ENCODE measurements at places on chromosomes 5 and 9.

- no peak for DNase-seq
These were observed 12.6 kb upstream of the CCNG1 start for GRCh38 chr5:163424836-163425235.

GRCh38 chr9:99130069-99130468 is 25.2 kb downstream of the TGFBR1 start:
- DNase-seq: no peak

DNA sequence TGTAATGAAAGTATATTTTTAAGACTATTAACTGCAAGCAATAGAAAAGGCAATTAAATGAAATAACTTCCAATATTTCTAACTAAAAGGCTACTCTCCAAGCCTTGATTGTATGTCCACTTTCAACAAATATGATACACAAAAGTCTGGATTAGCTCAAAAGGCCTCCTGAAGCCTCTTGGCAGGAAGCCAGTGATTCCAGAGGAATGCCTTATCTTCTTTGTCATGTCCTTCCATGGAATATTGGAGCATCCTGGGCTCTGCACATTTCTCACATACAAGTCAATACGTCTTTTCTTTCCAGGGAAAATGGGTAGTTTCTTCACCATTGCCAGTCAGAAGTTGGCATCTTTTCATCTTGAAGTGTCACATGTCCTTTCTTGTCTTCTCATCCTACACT is 357.8 kb downstream of the KDM4C start:
- DNase-seq: no peak

- DNase-seq: no peak
These were observed 133.0 kb downstream of the CDH18 start for GRCh38 chr5:19855031-19855430.

DNA sequence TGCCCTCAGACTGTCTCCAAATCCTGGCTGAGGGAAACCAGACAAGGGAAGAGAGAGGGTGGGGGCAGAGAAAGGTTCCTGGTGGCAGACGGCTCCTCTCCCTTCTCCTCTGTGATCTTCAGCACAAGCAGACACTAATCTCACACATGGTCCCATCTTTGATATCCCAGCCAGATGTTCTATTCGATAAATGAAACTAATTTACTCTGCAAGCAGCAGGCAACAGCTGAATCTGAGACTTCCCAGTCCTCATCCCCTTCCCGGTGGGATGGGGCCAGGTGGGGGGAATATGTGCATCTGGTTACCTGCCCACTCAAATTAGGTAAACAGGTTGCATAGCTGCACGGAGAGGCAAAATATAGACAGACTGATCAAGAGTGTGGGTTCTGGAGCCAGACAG is 208.9 kb upstream of the PANK3 start:
- no peak for DNase-seq

- no peak for DNase-seq
These were observed 823.2 kb downstream of the TLE1 start for GRCh38 chr9:80866121-80866520.

DNA sequence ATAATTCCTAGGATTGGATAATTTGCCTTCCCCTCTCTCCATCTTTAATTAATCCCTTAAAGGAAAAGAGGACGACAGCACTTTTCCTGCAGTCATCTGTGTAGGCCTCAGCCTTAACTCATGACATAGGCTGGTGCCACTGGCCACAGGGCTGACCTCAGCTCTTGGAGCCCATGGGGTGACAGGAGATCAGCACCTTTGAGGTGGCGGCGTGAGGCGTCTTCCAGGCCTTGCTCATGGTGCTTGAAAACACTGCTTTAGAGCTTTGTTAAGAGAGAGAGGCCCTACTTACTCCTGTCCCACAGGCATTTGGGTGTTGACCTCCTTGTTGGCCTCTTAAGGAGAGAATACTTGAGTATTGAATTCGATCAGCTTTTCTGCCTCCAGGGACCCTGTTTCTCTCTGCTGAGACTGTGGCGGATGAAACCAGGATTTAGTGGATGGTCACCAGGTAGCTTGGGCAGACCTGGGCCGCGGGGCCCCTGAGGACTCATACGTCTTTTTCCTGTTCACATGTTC is 23.4 kb downstream of the TENT4A start:
- DNase-seq: no peak

GRCh38 chr5:40754381-40755092 is 1.2 kb downstream of the TTC33 start:
- DNase-seq: no peak

DNA sequence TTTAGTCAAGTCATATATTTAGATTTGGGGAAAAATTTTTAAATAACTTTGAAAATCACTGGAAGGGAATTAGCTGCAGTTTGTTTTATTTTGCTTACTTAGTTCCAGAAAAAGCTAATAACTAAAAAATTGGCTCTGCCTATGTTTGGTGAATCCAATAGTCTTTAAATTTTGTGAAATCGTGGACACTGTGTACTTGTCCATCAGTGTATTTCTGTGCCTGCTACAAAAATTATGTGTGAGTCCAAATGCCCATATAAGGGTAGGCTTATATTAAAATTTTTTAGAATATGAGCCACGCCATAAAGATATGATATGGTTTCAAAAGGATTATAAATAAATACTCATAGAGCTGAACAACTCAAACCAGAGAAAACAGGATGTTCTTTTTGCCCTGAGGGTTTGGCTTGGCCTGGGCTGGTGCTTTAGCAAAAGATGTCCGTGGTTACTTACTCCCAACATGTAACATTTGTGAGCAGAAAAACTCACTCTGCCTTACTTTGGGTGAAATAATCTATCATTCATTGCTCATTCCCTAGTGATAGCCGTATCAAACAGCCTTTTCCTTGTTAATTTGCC is 133.2 kb upstream of the PRLR start:
- DNase-seq: no peak

DNA sequence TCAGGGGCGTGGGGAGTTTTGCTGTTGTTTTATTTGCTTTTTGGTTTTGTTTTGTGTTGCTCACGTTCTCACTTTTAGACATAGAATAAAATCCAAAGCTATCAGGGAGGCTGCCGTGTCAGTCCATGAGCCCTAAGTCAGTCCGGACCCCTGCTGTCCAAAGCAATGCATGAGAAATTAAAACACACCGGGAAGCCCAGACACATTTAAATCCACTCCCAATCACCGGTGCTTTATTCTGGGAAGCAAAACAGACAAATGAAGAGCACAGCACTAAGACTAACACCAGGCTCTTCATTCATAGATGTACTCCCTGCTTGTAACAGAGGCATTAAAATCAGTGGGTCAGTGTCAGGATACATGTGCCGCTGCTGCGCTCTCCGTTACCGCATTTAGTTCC is 180.9 kb downstream of the IRX2 start:
- DNase-seq: no peak

DNA sequence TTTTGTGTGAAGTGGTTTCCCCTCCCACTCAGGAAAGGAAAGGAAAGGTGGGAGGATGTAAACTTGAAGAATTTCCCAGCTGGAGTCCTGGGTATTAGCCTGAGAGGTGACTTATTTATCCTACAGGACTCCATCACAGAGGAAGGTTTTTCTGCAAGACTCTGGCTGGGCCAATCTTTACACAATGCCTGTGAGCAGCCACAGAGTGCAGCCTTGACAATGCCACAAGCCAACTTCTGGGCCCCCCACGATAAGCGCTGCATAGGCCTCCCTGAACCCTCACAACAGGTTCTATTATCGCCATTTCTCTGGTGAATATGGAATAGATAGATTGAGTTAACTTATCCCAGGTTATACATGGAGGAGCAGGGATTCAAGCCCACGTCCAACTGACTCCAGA is 12.4 kb downstream of the TTC39B start:
- DNase-seq: no peak

DNA sequence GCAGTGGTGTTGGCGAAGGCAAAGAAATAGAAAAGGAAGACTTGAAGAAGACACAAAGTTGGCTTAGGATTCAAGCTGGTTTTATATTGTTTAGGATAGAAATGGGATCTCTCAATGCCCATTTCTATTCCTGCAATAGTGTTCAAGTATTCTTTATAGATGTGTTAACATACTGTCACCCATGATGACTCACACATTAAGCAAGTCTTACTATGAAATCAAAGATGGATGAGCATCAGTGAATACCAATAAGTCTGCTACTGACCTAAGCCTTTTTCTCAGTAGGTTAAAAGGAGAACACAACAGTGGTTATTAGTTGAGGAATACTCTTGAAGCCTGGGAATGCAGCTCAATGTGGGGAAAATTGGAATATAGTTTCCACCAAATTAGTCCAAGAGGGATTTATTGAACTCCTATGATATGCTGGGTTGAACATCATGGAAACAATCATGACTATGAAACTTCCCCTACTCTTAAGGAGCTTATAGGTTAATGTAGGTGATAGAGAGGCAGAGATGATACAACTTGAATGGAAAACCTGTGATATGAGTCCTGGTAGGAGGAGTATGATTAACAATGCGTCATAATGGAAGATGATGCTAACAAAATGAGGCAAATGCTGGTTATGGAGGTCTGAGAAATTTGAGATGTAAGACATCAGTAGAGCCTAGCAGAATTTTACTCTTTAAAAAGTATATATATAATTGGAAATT is 417.1 kb upstream of the DAP start:
- no peak for DNase-seq

GRCh38 chr9:115847216-115847615 is 306.4 kb upstream of the PAPPA start:
- no peak for DNase-seq

- no peak for DNase-seq
These were observed 209.1 kb upstream of the TBCA start for GRCh38 chr5:77985247-77985646.

DNA sequence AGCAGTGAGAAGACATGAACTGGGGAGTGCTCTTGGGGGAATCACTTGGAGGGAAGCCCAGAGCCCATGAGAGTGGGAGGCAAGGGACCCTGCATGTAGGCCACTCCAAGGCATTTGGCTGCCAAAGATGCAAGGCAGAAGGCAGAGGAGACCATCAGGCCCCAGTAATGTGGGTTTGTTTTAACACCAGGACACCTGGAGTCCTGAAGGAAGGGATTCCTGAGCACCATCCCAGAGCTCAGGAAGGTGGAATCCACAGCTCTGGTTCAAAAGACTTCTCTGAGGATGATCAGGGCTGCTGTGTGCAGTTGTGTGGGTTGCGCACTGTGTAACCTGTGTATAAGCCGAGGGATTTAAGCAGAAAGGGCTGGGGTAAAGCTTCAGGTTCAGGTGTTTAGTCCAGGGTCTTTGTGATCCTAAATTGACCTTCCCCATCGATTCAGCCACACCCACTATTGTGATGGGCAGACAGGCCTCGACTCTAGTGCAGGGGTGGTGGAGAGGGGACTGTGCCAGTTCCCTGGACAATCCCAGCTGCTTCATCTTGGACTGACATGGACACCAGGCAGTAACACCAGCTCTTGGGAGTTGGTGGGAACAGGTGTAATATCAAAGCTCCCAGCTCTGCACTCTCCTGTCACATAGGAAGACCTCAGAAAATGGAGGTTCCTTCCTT is 11.0 kb downstream of the B4GALT7 start:
- DNase-seq: no peak

- no peak for DNase-seq
These were observed 9.4 kb downstream of the OR2K2 start for GRCh38 chr9:111320631-111321030.

- DNase-seq: no peak
These were observed 14.6 kb upstream of the AQP7 start for GRCh38 chr9:33416996-33417395.

DNA sequence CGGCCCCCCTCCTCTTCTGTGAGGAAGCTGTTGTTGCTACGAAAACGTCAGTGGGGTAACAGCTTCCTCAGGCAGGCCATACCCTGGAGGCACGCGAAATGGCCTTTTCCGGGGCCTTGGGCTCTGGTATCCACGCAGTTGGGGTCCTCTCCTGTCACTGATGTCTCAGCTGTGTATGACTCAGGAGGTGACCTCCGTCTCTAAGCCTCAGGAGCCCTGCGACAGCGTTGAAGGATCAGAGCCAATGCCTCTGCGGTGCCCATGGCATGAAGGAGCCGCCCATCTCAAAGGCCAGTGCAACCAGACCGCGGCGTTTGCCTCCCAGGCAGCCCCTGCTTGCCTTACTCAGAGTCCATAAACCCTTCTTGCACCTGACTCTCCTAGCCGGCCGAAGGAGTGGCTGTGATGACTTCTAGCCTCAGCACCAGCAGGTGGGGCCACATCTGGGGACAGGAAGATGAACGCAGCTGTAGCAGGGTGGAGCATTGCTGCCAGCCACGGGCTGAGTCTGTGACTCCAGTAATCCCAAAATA is 1.0 kb upstream of the MXD3 start:
- no peak for DNase-seq

GRCh38 chr5:522899-523440 is 1.3 kb downstream of the SLC9A3 start:
- DNase-seq: no peak

DNA sequence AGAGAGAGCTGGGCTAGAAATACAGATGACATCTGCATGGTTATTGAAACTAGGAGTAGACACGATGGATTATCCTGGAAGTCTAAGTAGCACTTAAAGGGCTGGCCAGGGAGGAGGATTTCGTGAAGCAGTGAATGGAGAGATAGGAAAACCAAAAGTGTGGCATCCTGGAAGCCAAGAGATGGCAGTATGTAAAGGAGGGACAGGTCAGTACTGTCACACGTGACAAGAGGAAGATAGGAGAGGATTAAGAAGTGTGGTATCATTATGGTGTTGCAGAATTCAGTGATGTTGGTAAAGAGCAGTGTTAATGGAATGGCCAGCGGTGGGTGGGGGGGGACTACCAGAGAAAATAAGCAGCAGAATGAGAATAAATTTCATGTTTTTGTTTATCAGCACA is 11.7 kb downstream of the RAD23B start:
- no peak for DNase-seq

DNA sequence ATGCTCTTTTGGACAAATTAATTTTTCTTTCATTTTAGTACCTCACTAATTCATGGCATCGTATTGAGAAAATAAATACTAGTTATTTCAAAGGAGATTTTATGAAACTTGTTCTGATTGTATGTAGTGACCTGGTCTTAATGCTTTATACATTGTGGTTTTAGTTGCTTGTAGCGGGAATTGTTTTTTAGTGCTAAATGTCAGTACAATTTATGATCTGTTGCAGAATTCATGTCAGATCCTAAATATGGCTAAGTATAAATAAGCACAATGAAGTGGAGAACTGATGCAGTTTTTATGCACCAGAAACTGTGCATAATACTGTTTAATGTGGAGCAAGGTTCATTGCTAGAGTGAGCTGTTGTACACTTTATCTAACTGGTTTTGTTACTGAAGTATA is 308.8 kb downstream of the PJA2 start:
- no peak for DNase-seq

GRCh38 chr9:20407013-20407412 is 215.3 kb downstream of the MLLT3 start:
- no peak for DNase-seq

GRCh38 chr9:95017661-95018060 is 291.2 kb downstream of the AOPEP start:
- DNase-seq: no peak

- no peak for DNase-seq
These were observed 102.2 kb downstream of the HACD4 start for GRCh38 chr9:20929276-20929675.

GRCh38 chr9:75657015-75657414 is 233.5 kb upstream of the PCSK5 start:
- DNase-seq: no peak

GRCh38 chr5:88734191-88734640 is 148.8 kb downstream of the MEF2C start:
- DNase-seq: no peak
